ENCODE measurements at places on chromosomes 3 and 15. TPM values are rescaled to one million over a fixed set of nuclear protein-coding genes. Genes with fewer than 3 reads are reported as not detected.

- peak; percentile 25 for DNase-seq
These were observed 45.9 kb downstream of the HRH1 start for GRCh38 chr3:11199902-11200845.

KIF7 gene
- total RNA-seq, result 13.0 TPM

GOLGA8N gene
- total RNA-seq, result 11.9 TPM

CHRFAM7A gene
- 5.1 TPM for total RNA-seq

GRCh38 chr15:51737522-51738305 is at the start of gene LYSMD2:
Gene LYSMD2 (minus strand): TSS chr15:51737655. CDS start chr15:51737622, 33 bp downstream.
- DNase-seq, result peak; percentile 94

DNA sequence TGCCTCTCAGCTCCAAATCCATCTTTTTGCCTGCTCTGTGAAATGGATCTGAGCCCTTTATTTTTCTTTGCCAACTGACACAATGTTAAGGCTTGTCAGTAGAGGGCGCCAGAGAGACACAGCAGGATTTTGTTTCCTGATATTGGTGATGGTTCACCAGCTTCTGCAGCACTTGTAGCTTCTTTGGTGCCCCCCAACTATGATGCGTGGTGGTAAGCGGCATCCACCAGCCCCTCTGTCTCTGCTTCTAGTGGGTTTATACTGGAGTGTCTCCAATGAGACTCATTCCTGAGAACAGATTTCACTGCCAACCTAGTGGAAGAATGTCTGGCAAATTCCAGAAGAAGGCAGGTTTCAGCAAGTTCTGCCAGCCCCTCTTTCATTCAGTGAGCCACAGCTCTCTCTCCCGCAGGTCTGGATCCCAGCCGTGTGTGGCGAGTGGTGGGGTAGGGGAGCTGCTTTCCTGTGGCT is 471.9 kb upstream of the FRG2C start:
- no peak for DNase-seq

- no peak for DNase-seq
These were observed 1.6 kb upstream of the WDR82 start for GRCh38 chr3:52280050-52280461.

GRCh38 chr3:99954914-99955644 is 137.4 kb downstream of the CMSS1 start:
- DNase-seq, result no peak

GRCh38 chr3:78255403-78255802 is 1215.5 kb downstream of the ROBO2 start:
- DNase-seq, result no peak

GRCh38 chr15:97072545-97072944 is 742.0 kb downstream of the NR2F2 start:
- no peak for DNase-seq

- DNase-seq, result no peak
These were observed 783 bp upstream of the DNAJB11 start for GRCh38 chr3:186569779-186570095.

ZPLD1 gene
- total RNA-seq, result 1.5 TPM

DNA sequence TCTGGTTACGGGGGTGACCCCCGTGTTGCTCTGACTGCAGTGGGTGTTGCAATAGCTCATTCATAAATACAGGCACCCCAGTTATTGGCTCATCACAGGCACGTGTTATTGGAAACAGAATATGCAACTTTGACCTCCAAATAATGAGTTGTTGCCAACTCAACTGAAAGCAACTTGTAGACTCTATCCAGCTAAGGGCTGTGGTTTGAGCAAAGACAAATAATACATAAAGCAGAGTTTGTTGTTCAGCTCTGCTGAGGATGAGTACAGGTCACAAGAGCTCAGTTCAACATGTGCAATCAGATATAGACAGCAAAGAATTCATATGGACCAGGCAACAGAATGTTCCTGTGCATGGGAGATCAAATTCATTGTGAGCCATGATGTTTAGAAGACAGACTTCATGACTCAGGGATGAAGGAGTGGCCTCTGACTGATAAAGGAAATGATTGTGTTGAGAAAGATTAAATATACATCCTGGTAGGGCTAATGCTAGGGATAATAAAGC is 87.6 kb upstream of the LRIG1 start:
- DNase-seq, result no peak

- no peak for DNase-seq
These were observed 673.7 kb downstream of the DIPK2A start for GRCh38 chr3:144645300-144645699.

GRCh38 chr3:5186858-5187155 is 700 bp upstream of the EDEM1 start:
- DNase-seq, result no peak

GRCh38 chr15:39074341-39074985 is 506.4 kb upstream of the THBS1 start:
- DNase-seq, result no peak

- peak; percentile 66 for DNase-seq
These were observed 6.1 kb upstream of the LRRC15 start for GRCh38 chr3:194375473-194376240.

DNA sequence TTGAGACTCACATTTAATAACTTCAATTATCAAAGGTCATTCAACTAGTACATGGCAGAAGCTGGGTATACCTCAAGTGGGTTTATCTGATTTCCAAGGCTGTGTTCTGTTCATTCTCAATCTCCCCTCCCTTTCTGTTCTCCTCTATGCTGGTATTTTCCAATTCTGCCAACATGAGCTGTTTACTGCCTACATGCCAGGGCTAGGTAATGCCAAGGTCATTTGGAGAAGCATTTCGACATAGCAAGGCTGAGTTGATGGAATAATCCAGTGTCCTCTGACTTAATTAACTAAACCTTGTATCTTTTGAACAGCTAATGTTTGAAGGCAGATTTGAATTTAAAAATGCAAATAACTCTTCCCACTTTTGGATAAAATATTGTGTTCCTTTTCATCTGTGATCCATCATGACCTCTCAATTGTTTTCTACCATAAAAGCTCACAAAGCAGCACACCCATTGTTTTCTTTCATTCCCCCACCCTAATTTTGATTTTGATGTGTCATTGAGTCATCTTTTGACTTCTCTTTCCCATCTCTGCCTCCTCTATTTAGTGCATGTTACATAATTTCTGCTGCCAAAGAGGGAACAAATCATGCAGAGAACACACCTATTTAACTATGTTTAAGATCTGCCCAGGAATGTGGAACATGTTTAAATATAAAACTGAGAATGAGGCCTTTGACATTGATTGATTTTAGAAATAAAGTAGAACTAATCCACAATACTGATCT is 308.8 kb upstream of the NR2E3 start:
- DNase-seq, result no peak

DNA sequence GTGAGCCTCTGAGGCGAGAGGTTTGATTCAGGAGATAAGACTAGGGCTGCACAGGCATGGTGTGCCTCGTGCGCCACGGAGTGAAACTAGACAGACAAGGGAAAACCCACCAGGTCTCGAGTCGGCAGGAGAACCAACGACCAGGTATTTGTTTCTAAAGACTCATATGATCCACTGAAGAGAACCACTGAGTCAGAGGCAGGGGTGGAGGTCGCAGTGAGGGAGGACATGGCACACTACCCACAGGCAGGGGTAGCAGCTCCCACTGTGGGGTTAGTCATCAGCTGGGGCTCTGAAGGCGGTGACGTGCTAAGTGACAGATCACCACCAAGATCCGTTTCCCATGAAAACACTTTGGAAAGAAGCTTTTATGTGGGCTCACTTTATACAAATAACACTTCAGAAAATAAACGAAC is 45.7 kb downstream of the CHSY1 start:
- peak; percentile 77 for DNase-seq

DNA sequence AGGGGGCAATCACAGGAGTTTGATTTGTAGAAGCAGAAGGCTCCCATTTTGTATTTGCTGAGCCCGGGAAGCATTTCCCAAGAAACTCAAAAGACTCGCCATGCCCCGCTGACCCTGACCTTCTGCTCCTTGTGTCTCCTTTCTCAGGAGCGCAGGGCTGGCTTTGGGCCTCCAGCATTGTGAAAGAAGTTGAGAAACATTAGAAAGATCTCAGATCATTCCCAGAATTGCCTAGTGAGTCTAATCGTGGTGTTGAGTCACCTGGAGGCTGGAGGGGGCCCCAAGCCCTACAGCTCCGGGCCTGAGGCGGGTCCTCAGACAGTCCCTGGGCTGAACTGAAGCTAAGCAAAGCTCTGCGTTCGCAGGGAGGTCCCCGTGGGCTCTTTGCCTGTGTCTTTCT is 10.9 kb upstream of the PIGZ start:
- no peak for DNase-seq
